Mammary microvascular endothelial cell (primary cell): ENCODE measurements at places on chromosomes 7 and 10. TPM values are rescaled to one million over a fixed set of nuclear protein-coding genes. Genes with fewer than 3 reads are reported as not detected.

The INTS1 gene
- 65.2 and 72.0 TPM in 2 replicates for total RNA-seq

The FAM25G gene
- total RNA-seq: not detected in 2 replicates

The ADAM8 gene
- total RNA-seq: 1.5 and 3.8 TPM in 2 replicates

The EBLN1 gene
- not detected in 2 replicates for total RNA-seq

The PSD gene
- total RNA-seq: not detected in 2 replicates

The INMT gene
- 0.27 and 0.64 TPM in 2 replicates for total RNA-seq

The RBM48 gene
- 6.5 and 6.8 TPM in 2 replicates for total RNA-seq

The ZNF467 gene
- 0.73 and 1.2 TPM in 2 replicates for total RNA-seq

The WEE2 gene
- total RNA-seq: not detected in 2 replicates

The GNAT3 gene
- total RNA-seq: not detected in 2 replicates

The LBX1 gene
- total RNA-seq: not detected in 2 replicates

The LAMB1 gene
- 235 and 248 TPM in 2 replicates for total RNA-seq

The MLLT10 gene
- total RNA-seq: 19.3 and 30.3 TPM in 2 replicates

The CACNA2D1 gene
- 10.3 and 18.3 TPM in 2 replicates for total RNA-seq

The GIMAP2 gene
- 34.2 and 35.7 TPM in 2 replicates for total RNA-seq

The CUBN gene
- 2.0 and 6.8 TPM in 2 replicates for total RNA-seq

The ZMYND11 gene
- total RNA-seq: 31.9 and 37.8 TPM in 2 replicates

The GDF10 gene
- not detected in 2 replicates for total RNA-seq

The SMURF1 gene
- 11.1 and 13.2 TPM in 2 replicates for total RNA-seq

The CFAP70 gene
- 0.05 and 0.13 TPM in 2 replicates for total RNA-seq

The SLC26A5 gene
- not detected in 2 replicates for total RNA-seq

The UFSP1 gene
- total RNA-seq: 2.8 and 4.8 TPM in 2 replicates

The OR2A7 gene
- total RNA-seq: not detected in 2 replicates

The NRF1 gene
- total RNA-seq: 8.5 and 10.9 TPM in 2 replicates

The VWDE gene
- total RNA-seq: not detected in 2 replicates

The PHYHIPL gene
- not detected in 2 replicates for total RNA-seq

The CRPPA gene
- total RNA-seq: 1.4 TPM in 2 replicates

The HKDC1 gene
- 0.05 TPM in 1 of 2 replicates, not detected in the other for total RNA-seq

The PCDH15 gene
- under 0.01 TPM in 1 of 2 replicates, not detected in the other for total RNA-seq

The SFXN4 gene
- 18.8 and 36.4 TPM in 2 replicates for total RNA-seq

The SH2D4B gene
- not detected in 2 replicates for total RNA-seq

The ITIH5 gene
- 0.30 and 0.80 TPM in 2 replicates for total RNA-seq

The CPXM2 gene
- 7.0 and 7.8 TPM in 2 replicates for total RNA-seq

The PNLIP gene
- not detected in 2 replicates for total RNA-seq

The LRRC4 gene
- total RNA-seq: 0.44 and 0.60 TPM in 2 replicates

The MTPN gene
- 162 and 163 TPM in 2 replicates for total RNA-seq

The ACSM6 gene
- not detected in 2 replicates for total RNA-seq
